AG09319 (cell line): ENCODE measurements at places on chromosomes 3 and 15.
A peak's percentile ranks its signal among the peaks of the same experiment; 100 is the strongest.

DNA sequence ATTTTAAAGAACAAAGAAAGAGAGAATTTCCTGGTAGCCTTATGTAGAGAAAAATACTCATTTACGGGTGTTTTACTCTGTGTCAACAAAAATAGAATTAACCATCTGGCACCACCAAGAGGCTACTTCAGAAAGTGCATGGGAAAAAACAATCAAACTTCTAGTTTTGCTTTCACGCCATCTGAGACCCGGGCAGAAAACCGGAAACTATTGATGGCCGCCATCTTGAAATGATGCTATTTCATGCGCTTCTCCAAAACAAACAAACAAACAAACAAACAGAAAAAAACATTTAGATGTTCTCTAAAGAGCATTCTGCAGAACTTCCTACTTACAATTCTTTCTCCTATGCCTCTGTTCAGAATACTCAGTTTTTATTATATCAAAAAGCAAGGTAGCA, 49.4 kb upstream of the SYNPR start:
- DNase-seq = peak; percentile 18

- DNase-seq = no peak
These were observed 162.4 kb downstream of the PLCL2 start for GRCh38 chr3:17047162-17047561.

GRCh38 chr15:33100314-33100713, 94.2 kb downstream of the FMN1 start:
- DNase-seq = no peak

- DNase-seq = no peak
These were observed 171.4 kb downstream of the NFKBIZ start for GRCh38 chr3:102020735-102021134.

DNA sequence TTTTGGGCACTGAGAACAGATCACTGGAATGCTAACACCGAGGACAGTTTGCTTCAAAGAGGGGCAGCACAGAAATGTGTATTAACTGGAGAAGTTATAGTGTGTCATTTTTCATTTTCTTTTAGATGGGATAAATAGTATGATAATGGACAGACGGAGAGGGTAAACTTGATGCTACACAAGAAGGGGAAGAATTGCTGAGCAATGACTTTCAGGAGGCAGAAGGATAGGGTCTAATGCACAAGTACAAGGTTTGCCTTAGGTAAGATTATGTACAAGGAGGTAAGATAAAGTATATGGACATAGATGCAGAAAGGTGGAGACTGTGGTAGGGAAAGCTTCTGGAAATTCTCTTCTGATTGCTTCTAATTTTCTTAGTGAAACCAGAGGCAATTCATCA, 32.3 kb upstream of the LRRC58 start:
- DNase-seq = no peak

GRCh38 chr3:128091586-128091985, 32.0 kb downstream of the RUVBL1 start:
- DNase-seq = no peak

GRCh38 chr15:68318008-68318835, 40.7 kb downstream of the FEM1B start:
- no peak for DNase-seq

DNA sequence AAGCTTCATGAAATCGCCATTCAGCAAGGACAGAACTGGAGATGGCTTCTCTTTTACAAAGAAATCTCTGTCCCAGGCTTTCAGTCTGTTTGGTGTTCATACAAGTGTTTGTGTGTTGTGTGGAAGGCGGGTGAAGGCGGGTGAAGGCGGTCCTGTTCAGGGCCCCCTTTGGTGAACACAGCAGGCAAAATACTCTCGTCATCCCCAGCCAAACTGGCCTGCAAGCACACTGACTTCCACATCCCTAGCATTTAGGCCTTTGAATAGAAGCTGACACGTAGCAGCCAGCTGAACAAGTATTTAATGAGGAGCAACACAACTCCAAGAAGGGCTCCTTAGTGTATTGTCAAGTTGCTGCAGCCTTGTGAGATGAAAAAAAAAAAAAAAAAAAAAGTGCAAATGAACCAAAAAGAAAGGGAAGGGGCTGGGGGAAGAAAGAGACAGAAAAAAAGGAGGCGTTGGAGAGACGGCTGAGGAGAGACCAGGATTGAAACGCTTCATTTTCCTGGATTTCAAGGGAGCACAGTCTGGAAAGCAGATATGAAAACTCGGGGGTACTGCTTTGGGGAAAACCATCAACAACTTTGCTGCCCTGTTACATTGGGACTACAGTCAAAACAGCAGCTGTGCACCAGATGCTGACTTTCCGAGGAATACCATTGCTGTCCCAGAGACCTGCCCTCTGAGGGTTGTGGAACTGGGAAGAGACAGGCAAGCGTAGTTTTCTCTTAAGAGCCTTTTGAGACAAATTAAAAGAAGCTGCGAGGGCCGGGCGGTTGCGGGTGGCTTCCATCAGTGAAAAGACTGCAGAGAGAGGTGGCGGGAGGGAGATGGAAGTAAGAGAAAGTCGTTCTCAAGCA, 74.6 kb downstream of the TGFBR2 start:
- peak; percentile 71 for DNase-seq

GRCh38 chr3:26449996-26450395, 172.6 kb upstream of the LRRC3B start:
- DNase-seq = no peak

DNA sequence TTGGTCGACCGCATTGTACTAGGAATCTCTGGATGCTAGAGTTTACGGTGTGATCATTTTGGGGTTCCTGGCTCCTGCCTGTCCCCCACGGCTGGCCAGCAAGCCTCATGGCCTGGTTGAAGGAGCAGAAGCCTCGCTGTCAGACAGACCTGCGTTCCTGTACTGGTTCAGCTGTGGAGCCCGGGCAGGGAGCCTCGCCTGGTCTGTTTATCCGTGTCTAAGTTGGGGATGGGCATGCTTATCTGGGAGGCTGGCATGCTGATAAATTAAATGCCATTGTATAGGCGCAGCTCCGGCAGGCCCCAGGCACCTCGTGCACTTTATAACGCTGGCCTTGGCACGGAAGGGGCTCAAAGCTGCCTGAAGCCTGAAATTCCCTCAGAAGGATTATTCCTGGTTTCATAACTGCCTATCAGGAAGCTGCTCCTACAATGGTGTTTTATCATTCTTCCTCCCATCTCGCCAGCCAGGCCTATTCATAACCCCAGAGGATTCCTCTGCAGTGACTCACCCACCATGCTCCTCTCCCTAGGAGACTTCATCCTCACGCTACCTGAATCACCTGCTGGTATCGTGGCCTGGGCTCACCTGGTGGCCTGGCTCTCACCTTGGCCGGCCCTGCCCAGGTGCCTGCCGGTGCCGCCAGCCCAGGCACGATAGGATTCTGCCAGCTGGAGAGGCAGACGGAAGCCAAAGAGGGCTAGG, 110.9 kb downstream of the ASB7 start:
- DNase-seq = no peak

GRCh38 chr3:142447301-142447851, 461 bp downstream of the XRN1 start:
- no peak for DNase-seq

DNA sequence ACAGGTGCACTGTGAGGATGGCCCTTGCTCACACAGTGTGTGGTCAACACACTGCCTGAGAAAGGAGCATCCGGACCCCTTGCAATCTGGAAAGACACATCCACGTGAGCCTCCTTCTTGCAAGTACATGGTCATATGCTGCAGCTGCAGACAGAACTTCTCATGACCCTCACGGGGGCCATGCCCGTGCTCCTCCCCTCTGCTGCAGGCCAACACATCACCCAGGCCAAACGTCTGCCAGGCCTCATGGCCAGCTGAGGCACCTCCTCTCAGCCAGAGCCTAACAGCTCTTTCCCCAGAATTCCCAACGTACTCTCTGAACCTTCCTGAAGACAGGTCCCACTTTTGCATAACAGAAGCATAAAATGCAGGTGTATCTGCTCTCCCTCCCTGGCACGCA, 25.3 kb downstream of the SLC41A3 start:
- no peak for DNase-seq

GRCh38 chr15:50066202-50066601, 52.8 kb downstream of the ATP8B4 start:
- DNase-seq = no peak

DNA sequence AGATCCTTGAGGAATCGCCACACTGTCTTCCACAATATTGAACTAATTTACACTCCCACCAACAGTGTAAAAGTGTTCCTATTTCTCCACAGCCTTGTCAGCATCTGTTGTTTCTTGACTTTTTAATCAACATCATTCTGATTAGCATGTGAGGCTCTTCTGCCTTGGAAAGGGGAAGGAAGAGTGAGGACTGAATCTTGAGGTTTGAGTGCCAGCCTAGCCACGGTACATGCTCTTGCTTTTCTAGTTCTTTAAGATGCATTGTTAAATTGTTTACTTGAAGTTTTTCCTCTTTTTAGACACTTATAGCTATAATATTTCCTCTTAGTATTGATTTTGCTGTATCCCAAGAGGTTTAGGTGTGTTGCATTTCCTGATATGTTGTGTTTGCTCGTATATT, 596.1 kb downstream of the OTOL1 start:
- DNase-seq = no peak

DNA sequence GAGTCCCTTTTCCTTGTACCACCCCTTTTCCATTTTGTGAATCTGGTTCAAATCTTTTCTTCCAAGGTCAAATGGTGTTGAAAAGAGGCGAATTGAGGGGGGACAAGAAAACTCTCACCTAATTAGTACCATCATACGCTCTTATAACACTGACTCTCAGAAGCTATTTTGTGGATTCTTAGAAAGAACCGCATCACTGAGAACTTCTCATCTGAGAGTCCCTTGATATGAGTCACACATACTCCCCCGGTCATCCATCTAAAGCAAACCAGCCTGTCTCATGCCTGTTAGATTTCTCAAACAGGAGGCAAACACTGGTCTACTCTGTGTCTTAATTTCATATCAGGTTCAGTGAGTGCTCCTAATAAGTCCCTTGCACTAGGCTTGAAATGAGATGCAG, 76.5 kb upstream of the SPRED1 start:
- DNase-seq = no peak

DNA sequence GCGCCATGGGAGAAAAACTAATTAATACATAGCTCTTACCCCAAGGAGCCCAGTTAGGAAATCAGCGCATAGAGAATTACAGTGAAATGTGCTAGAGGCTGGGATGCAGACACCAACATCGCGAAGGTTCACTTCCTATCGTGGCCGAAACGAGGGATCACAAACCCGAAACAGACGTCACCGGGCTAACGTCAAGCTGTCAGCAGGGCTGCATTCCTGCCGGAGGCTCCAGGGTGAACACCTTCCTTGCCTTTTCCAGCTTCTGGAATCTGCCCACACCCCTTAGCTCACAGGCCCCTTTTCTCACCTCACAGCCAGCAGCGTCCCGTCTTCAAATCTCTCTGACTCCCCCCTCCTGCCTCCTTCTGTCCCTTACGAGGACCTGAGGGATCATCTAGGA, 13.0 kb downstream of the GP5 start:
- no peak for DNase-seq

GRCh38 chr15:26615927-26616302, 157.0 kb downstream of the GABRB3 start:
- DNase-seq = no peak

DNA sequence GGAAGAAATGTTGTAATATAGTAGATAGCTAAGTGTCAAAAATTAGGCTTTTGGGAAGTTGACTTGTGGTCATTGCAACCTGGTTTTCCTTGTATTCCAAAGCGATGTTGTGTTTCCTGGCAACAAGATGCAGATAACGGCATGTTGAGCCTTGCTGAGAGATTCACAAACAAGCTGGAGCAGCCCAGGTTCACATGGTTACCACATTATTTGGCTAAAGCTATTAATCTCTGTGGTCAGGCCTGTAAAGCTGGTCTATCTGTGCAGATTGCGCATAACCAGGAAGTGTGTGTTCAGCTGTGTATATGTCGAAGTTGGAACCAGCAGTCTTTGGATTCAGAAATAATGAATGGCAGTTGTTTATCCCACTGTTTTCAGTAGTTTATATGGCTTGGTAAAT, 6.6 kb downstream of the TIPARP start:
- peak; percentile 73 for DNase-seq

- DNase-seq = peak; percentile 3
These were observed 1.7 kb downstream of the CLRN1 start for GRCh38 chr3:150970665-150971324.

DNA sequence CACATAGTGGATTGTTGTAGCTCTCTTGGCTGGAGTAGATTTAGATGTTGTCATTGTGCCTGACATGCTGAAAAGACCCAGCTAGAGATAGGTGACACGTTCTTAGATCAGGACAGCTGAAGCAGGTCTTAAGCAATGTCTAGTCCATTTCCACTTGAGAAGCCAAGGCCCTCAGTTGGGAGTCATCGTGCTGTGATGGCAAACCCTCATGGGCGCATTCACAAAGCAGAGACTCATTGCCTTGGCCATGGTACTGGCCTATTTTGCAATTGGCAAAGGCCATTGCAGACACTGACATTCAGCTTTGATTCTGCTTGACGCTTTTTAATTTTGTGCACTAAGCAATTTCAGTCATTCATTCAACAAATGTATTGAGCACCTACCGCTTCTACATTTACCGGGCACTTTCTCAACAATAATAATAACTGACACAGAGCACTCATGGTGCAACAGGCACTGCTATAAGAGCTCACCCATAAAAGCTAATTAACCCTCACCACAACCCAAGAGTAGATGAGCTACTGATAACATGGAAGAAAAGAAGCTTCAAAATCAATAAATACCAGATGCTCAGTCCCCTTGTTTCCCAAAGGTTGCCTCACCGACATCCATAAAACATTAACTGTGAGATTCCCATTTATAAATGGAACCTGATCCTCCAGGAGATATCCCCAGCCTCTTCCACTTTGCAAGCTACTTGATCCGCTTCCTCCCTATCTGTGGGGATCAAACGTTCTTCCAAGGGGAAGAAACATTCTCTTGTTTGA, 200.1 kb downstream of the TLE3 start:
- DNase-seq = no peak

- DNase-seq = no peak
These were observed 82.8 kb upstream of the NSMCE3 start for GRCh38 chr15:29352402-29352801.

DNA sequence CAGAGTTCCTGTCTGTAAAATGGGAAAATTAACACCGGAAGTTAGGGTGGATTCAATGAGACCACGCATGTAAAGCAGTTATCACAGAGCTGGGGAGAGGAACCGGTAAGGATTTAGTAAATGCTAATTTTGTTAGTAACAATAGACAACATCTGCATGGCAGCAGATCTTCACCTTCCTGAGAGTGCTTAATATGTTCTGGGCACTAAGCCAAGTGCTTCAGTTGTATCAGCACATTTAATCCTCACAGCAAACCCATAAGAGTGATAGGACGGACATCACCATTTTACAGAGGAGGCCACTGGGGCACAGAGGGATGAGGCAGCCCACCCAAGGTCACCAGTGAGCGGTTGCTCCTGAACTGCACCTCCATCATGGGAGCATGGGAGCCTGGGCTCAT, 189.4 kb downstream of the WNT5A start:
- DNase-seq = no peak
